ENCODE measurements at places on chromosomes 4 and X. TPM values are rescaled to one million over a fixed set of nuclear protein-coding genes. Genes with fewer than 3 reads are reported as not detected.

LDOC1 gene
- 46.2 TPM for total RNA-seq

NDNF gene
- total RNA-seq: not detected

SLC49A3 gene
- total RNA-seq: 11.5 TPM

TRPC5OS gene
- not detected for total RNA-seq

RASL11B gene
- not detected for total RNA-seq

PNMA6F gene
- not detected for total RNA-seq

MSMO1 gene
- 127 TPM for total RNA-seq

CD40LG gene
- not detected for total RNA-seq

FAAH2 gene
- 0.28 TPM for total RNA-seq
